NCI-H69 (cell line): ENCODE measurements at places on chromosomes 5 and 9.
A peak's percentile ranks its signal among the peaks of the same experiment; 100 is the strongest.

DNA sequence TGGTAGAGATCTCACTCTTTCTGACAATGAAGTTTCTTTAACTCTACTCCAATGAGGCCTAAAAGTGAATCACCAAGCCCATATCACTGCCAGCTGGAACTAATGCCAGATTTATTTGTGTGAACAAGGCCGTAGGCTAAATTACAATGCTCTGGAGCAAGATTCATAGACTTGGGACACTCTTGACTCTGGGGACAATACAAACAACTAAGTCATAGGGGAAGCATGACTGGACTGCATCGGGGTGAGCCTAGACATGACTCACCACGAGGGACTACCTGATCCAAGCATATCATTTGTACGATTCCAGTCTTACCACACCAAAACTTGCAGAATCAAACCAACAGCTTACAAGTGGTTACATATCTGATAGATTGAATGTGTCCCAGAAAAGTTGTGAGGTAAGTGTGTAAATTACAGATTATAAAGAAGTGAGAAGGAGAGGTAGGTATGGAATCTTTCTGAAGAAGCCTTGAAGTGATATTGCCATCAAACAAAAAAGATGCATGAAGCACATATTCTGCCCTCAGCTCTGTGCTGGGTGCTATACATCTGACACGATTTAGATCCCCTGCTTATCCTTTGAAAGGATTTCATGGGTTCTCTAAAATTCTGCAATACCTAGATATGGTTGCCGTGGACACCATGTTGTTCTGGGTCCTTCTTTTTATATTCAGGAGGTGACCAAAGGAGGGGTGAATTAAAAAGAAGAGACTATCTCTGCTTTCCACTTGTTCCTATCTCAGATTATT is 199.3 kb upstream of the PDE4D start:
- no peak for DNase-seq

DNA sequence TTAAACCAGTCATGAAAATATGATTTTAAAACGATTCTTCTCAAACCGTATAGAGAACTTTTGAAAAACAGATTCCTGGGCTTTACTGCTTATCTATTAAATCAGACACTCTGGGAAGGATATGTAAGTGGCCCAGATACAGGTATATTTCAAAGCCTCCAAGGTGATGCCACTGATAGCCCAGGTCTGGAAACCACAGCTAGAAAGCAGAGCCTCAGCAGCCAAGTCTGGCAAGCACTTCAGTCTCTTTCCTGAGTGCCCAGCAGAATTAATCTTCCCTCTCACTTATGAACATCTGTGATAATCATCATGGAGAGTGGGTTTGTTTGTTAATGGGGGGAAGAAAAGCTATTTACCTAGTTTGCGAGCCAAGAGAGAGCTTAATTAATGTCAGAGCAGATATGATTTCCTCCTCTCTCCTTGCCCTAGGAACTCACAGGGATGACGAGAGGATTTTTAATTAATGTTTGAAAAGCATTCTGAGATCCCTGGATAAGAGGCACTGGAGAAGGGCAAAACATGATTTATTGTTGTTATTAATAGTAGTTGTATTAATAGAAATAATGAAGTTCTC is 368.4 kb downstream of the TLE1 start:
- peak; percentile 86 for DNase-seq

DNA sequence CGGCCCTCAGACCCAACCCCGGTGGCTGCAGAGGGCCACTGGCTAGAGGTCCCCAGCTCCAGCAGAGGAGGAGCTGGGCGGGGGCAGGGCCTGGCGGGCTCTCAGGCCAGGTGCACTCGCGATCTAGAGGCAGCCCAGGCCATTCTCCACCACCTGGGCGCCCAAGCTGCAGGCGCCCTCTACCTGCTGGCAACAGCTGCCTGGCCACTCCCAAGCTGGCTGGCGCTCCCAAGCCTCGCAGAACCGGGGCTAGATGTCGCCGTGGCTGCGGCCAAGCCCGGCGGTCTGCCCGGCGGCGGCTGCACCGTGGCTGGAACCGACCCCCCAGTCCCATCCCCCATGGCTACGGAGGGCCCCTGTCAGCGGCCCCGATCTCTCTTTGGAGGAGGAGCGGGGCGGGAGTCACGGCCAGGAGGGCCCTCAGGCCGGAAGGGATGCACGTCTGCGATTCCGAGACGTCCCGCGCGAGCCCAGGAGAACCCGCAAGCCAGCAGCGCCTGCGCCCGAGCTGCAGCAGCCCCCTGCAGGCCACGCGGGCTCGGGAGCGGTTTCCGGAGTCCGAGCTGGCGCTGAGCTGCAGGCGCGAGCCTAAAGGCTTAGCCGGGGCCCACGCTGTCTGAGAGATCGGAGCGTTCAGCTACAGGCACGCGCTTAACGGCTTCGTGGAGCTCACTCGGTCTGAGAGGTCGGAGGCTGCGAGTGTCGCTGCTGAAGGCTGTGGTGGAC is 44.3 kb upstream of the BICD2 start:
- DNase-seq = peak; percentile 91

DNA sequence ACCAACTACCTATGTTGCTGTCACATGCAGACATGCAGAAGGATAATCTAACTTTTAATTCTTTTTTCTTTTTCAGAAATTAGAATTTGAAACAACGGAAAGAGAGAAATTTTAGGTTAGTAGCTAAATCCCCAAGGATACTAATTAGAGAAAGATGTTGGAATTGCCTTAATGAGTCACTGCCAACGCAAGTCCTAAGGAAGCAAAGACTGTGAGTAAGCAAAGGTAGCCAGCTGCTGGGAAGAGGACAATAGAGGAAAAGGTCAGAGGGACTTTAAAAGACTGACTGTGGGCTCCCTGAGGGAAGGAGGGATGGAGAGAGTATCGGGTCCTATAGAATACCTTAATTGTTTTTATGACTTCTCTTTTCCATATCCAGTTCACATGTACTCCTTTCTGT is 461.9 kb upstream of the PAPPA start:
- no peak for DNase-seq

GRCh38 chr5:76674330-76675066 is 41.4 kb upstream of the F2R start:
- no peak for DNase-seq

DNA sequence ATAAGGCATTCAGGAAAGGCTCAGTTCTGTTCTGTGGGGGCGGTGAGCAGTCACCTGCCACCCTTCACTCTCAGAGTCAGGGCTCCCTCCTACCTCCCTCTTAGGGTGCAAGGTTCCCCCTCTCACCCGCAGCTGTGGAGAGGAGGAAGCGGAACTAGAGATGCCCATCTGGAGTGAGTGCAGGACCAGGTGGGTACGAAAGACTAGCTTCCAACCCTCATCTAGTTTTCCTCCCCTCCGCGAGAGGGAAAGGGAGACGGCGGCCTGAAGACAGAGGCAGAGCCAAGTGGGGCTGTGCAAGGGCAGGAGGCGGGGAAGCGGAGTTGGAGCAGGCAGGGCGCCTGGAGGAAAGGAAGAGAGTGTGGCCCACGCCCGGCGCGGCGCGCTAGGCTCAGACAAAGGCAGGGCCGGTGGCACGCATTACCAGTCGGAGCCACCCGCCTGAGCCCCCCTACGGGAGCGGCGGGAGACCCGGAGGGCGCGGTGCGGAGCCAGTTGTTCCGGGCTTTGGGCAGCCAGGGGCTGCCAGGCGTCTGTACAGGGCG is 7.3 kb downstream of the PRR7 start:
- peak; percentile 84 for DNase-seq

DNA sequence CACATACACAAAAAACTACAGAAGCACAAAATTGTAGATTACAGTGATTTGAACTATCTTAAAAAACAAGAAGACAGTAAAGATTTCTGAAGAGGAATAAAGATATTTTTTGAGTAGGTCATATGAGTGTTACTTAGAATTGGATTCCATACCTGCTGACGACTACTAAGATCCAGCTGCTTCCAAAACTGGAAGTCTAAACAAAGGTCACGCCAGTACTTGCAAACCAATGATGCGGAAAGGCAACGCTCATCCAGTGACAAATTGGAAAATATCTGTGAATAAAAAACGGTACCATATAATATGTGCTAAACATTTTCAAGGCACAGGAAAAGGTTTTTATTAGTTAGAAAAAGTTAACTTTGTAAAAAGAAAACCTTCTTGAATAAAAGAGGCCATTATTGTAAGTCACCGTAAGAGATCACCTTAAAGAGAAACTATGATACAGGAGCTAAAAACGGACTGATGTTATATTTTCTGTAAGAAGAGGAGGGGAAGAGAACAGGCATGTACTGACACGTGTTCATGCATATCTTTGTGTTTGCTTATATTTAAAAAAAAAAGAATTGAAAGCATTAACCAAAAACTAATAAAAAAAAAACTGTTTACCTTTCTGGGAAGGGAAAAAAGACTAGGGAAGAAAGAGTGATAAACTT is 14.1 kb downstream of the FBXL17 start:
- no peak for DNase-seq

GRCh38 chr5:174790906-174791305 is 66.5 kb downstream of the MSX2 start:
- no peak for DNase-seq

DNA sequence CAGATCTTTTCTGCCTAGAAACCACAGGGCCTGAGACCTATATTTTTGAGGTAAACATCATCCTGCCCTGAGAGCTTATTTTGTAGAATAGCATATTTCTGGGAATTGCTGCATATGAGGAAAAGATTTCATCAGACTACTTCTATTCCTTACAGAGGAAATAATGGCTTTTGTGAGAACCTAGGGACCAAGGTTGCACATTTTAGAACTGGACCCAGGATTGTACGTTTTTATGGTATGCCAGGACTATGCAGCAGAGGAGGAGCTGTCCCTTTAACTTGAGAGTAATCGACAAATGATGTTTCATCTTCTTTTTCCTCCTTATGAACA is 2.2 kb upstream of the ALDH1A1 start:
- DNase-seq = no peak

DNA sequence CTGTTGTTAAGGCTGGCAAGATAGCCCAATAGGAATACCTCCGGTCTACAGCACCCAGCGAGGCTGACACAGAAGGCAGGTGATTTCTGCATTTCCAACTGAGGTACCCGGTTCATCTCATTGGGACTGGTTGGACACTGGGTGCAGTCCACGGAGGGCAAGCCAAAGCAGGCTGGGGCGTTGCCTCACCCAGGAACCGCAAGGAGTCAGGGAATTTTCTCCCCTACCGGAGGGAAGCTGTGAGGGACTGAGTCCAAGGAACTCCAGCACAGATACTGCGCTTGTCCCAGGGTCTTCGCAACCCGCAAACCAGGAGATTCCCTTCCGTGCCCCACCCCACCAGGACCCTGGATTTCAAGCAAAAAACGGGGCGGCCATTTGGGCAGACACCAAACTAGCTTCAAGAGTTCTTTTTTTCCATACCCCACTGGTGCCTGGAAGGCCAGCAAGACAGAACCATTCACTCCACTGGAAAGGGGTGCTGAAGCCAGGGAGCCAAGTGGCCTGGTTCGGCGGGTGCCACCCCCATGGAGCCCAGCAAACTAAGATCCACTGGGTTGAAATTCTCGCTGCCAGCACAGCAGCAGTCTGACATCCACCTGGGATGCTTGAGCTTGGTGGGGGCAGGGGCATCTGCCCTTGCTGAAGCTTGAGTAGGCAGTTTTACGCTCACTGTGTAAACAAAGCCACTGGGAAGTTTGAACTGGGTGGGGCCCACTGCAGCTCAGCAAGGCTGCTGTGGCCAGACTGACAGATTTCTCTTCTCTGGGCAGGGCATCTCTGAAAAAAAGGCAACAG is 647.2 kb downstream of the BNC2 start:
- peak; percentile 77 for DNase-seq

DNA sequence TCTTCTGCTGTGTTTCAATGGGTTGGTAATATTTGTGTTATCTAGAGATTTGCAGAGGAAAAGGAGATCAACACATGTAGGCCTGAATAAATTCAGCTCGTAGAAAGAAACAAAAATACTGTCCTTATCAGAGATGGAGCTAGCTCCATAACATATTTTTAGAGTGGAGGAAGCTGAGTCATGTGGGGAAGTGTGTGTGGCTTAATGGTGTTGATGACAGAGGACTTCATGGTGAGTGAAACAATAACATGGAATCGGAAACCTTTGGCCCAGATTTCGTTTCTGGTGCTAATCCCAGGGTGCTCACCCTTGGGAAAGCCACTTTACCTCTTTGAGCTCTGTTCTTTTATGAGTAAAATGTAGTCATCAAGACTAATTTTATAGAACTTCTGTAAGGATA is 825.0 kb downstream of the TLR4 start:
- DNase-seq = peak; percentile 33

- no peak for DNase-seq
Observed at GRCh38 chr5:149605998-149606724, 24.9 kb downstream of the ARHGEF37 start.

GRCh38 chr5:146962801-146963355 is 84.3 kb upstream of the PPP2R2B start:
- peak; percentile 40 for DNase-seq

GRCh38 chr9:38083858-38084555 is 15.0 kb upstream of the SHB start:
- DNase-seq = no peak

GRCh38 chr9:17422994-17423680 is 155.7 kb upstream of the SH3GL2 start:
- peak; percentile 36 for DNase-seq

DNA sequence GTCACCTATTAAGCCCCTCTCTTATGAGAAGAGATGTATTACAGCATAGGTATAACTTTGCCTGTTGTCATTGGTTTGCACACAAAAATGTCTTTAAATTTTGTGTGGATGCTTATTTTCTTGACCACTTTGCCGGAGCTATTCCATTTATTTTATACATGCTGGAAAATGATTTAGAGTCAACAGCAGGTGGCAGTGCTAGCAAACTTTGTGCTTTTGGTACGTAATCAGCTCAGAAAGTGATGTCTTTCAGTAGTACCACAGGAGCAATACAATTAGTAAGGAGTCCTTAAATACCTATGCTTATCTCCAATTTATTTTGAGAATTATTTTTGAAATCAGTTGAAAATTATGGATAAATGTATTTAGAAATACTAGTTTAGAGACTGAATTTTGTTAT is 19.8 kb upstream of the NUDT12 start:
- peak; percentile 82 for DNase-seq

- DNase-seq = peak; percentile 35
Observed at GRCh38 chr5:6159832-6160430, 218.4 kb downstream of the MED10 start.

DNA sequence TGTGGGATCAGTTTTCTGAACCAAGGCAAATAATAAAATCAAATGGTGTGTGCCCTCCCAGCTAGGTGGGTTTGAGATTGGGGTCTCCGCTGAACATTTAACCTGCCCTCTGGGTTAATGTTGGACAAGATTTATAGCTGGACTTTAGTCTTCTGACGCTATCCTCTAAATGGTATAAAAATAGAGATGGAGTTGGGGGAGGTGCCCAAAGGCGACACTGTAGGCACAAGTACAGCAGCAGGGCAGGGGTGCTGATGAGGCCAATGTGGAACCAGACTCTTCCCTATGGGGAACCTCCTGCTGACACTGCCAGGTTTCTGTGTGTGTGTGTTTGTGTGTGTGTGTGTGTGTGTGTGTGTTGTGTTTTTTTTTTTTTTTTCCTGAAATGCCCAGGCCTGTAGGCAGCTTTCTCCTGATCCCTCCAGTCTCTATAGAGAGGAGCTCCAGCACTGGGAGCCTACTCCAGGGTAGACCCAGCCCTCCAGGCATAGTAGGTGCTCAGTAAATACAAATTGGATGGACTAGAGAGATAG is 37.9 kb downstream of the PCDH1 start:
- no peak for DNase-seq

GRCh38 chr5:180975338-180975737 is 13.3 kb upstream of the BTNL3 start:
- DNase-seq = no peak

GRCh38 chr5:156481741-156482140 is 154.8 kb downstream of the SGCD start:
- peak; percentile 69 for DNase-seq
